ENCODE measurements at places on chromosomes 7 and 10. TPM values are rescaled to one million over a fixed set of nuclear protein-coding genes. Genes with fewer than 3 reads are reported as not detected.

- DNase-seq: no peak
These were observed 237.1 kb downstream of the ELFN1 start for GRCh38 chr7:1906988-1907745.

- no peak for DNase-seq
These were observed 747.4 kb downstream of the SUGCT start for GRCh38 chr7:40882071-40882658.

NRG3 gene
- total RNA-seq: 0.41 TPM

DNA sequence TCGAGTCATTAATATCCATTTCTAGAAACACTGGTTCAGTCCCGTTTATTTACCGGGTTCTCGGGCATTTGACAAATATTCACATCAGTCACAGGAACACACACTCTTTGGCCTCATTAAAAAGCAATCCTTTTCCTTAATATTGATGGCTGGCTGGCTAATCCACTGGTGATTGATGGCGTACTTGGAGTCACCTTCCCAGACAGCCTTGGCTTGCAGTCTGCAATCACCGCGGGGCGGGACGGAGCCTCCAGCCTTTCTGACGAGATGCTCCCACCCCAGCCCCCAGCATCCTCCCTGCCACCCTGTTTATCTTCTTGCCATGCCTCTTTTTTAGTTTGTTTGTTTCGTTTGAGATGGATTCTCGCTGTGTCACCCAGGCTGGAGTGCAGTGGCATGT is 36.6 kb downstream of the SRRM3 start:
- no peak for DNase-seq

GTF2IRD2 gene
- total RNA-seq: 26.9 TPM

DNA sequence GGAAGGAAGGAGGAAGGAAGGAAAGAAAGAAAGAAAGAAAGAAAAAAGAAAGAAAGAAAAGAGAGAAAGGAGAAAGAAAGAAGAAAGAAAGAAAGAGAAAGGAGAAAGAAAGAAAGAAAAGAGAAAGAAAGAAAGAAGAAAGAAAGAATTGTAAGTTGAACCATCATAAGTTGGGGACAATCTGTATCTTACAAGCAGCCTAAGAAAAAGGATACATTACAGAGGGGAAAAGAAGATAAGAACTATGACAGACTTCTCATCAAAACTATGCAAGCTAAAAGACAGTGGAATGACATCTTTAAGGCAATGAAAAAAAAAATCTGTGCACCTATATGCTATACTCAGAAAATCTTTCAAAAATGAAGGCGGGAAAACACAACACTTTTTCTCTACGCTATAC is 50.3 kb upstream of the SP4 start:
- DNase-seq: no peak

DNA sequence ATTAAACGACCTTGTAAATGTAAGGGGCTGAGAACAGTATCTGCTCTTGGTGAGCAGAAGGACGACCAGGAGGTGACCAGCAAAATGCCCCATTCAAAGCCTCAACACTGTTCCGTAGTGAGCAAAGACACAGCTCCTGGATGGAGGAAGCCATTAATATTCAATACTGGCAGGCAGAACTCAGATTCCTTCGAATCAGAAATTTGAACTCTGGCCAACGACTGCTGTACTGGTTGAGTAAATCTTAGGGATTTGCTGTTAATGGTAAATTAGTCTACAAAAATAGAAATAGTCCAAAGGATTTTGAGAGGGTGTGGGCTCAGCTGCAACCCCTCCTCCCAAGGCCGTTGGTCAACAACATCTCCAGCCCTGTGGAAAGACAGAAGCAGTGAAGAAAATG is 130.5 kb upstream of the PFKP start:
- DNase-seq: no peak

GRCh38 chr7:128281605-128282380 is 40.7 kb downstream of the LEP start:
- no peak for DNase-seq

GRCh38 chr7:100545360-100546128 is 6.5 kb downstream of the AGFG2 start:
- DNase-seq: peak; percentile 48

GRID2IP gene
- 0.35 TPM for total RNA-seq

- no peak for DNase-seq
These were observed 187.3 kb upstream of the PRSS58 start for GRCh38 chr7:142445019-142445686.

DNA sequence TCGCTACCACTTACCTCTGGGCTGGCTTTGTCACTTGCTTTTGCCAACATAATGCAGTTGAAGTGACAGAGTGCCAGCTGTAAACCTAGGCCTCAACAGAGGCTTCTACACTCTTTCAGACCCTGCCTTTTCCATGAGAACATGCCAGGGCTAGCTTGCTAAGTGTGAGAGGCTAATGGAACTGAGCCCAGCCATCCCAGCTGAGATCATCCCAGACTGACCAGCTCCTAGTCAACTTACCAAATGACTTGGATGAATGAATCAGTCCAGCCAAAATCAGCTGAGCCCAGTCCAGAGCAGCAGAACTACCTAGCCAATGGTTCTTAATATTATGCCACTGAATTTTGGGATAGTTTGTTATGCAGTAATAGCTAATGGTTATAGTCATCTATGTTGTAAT is 34.7 kb upstream of the MKLN1 start:
- DNase-seq: peak; percentile 17

DNA sequence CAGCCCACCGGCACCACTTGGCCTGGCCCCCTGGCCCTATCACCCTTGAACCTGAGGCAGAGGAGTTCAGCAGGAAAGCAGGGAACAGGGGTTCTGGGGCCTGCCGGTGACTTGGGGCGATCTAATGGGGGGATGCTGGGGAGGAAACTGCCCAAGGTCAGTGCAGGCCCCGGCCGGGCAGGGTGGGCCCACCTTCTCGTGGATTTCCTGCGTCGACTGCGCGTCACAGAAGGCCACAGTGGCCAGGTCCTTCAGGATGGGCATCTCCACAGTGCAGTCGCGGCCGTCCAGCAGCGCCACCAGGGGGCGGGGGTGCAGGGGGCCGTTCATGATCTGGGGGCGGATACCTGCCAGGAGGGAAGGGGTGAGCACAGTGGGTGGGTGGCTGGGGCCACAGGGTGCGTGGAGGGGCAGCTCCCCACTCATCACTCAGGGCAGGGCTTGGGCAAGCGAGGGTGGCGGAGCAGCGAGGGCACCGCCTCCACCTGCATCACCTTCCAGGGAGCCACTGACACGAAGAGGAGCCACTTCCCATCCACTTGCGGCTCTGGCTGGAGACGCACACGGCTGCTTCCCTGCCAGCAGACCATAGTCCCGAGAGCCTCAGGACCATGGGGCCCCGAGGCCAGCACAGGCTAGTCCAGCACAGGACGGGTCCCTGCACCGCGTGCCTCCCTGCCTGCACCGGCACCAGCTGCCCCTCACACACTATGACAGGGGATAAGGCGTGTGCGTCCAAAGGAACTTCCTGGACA is 61.4 kb downstream of the ZRANB1 start:
- DNase-seq: no peak

DNA sequence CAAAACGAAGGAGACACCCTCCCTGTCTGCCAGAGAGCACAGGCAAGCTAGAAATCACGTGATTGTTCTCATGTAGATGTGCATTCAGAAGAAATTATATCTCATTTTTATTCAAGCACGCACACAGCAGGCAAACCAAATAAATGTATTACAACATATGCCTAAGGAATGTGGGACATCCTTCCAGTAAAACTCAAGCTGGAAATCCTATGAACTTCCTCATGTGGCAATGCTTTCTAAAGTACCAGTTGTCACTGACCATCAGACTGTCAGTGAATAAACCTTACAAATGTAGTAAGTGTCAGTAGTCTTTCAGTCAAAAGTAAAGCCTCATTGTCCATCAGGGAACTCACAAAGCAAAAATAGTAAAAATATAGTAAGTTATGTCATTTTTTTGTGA is 350.1 kb upstream of the POM121L12 start:
- no peak for DNase-seq

- no peak for DNase-seq
These were observed 11.0 kb downstream of the PDGFA start for GRCh38 chr7:508461-509170.

GTPBP10 gene
- 7.4 TPM for total RNA-seq

GRCh38 chr7:28605427-28606085 is 193.2 kb downstream of the CREB5 start:
- no peak for DNase-seq

CHST15 gene
- total RNA-seq: 31.9 TPM

DNA sequence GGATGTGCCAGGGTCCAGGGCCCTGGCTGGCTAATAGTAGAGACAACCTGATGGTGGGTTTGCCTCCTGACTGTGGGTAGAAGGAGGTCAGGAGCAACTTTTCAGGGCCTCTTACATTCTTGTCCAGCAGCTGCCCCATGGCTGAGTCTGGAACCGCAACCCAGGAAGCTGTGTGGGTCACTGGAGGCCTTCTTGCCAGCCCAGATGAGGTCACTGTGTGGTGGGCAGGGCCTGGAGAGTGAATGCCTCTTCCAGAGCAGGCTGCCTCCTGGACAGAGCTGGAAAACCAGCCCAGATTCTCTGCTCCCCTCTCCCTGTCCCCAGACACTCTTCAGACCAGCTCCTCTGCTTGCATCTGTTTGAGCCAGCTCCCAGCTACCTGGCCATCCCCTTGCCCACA is 43.5 kb upstream of the LEP start:
- DNase-seq: no peak

DNA sequence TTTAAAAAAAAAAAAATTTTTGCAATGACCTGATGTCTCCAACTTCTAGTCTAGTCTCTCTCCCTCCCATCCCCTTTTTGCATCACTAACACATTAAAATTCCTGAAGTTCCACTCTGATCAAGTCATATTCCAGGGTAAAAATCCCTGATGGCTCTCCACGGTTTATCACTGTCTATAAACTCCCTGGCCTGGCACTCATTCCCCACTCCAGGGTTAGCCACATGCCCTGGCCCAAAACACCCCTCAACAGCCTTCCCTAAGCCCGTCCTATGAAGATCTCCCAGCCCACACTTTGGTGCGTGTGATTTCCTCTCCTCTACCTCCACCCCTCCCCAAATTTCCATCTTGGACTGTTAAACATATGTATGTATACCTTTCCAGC is 125.4 kb downstream of the JAZF1 start:
- no peak for DNase-seq

GRCh38 chr10:132685921-132686680 is 99.8 kb downstream of the NKX6-2 start:
- no peak for DNase-seq

GRCh38 chr10:70726909-70727495 is 54.7 kb downstream of the ADAMTS14 start:
- no peak for DNase-seq

- DNase-seq: no peak
These were observed 11.8 kb downstream of the TMEM72 start for GRCh38 chr10:44922796-44923545.

CDK14 gene
- 10.8 TPM for total RNA-seq

Measured in thoracic aorta (tissue), 2 donors.